ENCODE measurements at places on chromosomes 6 and 20.

- DNase-seq = no peak
These were observed 219.4 kb downstream of the SOD2 start for GRCh38 chr6:159473475-159474263.

DNA sequence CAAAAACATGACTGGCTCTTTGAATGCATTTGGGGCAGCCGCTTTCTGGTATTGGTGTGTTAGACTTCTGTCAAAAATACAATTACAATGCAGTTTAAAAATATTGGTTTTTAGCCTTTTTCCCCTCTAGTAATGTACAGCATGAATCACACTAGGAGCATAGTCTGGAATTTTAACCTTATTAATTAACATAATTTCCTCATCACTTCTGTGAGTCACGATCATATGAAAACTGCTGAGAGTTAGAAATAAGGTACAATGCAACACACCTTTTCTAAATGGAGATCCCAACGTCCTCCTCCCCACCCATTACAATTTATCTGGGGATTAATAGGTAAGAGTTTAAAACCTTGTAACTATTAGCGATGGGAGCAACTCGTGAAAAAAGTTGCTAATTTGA is 297.1 kb upstream of the RIMS1 start:
- DNase-seq = no peak

DNA sequence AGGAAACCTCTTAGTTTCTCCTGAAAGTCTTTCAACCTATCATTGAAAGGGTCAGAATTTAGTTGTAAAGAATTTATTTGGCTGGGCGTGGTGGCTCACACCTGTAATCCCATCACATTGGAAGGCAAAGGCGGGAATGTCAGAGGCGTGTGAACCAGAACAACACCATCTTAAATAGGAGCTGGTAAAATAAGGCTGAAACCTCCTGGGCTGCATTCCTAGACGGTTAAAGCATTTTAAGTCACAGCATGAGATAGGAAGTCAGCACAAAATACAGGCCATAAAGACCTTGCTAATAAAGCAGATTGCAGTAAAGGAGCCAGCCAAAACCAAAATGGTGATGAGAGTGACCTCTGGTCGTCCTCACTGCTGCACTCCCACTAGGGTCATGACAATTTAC is 29.6 kb downstream of the OR2B2 start:
- DNase-seq = no peak

- no peak for DNase-seq
These were observed 338.3 kb upstream of the NT5E start for GRCh38 chr6:85111481-85112011.

DNA sequence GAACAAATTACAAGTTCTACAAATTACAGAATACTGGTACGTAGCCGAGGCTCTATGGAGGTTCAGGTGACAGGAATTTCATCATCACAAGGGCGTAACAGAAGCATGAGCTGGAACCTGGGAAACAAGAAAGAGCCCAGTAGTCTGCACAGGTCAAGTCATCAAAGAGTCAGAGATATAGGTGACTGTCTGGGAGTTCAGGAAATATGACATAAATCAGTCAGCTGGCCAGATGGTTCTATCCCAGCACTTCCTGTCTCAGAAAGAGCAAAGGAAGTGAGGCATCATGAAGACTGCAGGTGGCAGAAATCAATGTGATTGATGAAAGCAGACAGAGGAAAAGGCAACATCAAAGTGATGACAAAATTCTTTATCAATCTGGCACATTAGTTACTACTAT is 23.3 kb downstream of the MYCT1 start:
- DNase-seq = no peak

DNA sequence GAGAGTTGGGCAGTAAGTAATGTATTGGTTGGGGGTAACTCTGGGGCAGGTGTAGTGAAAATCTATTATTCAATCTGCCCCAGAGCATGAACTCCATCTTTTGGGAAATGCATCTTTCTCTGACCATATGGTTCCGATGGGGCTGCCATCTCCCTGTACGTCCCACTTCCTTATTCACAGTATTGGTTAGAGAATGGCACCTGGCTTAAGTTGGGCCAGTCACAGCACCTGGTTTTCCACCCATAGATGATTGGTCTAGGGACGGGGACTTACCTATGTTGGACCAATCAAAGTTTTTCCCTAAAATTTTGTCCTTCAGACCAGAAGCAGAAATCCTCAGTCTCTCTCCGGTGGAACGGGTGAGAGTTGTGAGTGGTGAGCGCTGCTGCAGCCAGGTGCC is 2.2 kb upstream of the RALY start:
- no peak for DNase-seq

DNA sequence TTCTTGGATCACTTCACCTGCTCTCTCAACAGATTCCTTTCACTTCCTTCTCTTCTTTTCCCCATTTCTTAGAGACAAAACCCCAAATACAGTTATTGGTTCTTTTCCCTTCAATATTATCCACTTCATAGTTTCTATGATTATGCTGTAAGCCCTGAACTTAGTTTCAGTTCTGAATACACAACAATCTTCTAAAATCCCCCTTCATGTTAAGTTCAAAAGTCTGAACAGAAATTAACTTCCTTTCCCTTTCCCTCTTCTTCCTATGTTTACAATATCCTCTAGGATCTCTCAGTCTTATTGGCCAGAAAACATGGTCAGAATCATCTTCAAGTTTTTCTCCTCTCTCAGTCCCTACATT is 57.7 kb downstream of the OGFRL1 start:
- DNase-seq = no peak

GRCh38 chr6:134550604-134551003 is 232.7 kb upstream of the SGK1 start:
- no peak for DNase-seq

DNA sequence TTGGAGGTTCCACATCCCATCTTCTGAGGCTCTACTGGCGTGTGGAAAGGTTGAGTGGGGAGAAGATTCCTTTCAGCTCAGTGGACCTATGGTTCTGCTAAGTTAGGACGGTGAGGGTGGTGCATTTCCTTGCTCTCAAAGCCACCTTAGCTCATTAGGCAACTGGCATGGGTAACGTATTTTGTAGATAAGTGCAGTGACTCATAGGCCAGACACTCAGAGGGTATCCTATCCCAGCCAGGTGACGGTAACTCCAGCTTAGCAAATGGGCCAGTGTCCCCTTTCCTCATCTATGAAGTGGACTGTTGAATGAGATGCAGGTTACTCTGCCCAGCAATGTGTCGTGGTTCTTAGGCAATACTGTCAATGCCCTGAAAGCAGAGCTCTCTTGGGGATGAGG is 3.7 kb downstream of the RPS6KA2 start:
- DNase-seq = no peak

DNA sequence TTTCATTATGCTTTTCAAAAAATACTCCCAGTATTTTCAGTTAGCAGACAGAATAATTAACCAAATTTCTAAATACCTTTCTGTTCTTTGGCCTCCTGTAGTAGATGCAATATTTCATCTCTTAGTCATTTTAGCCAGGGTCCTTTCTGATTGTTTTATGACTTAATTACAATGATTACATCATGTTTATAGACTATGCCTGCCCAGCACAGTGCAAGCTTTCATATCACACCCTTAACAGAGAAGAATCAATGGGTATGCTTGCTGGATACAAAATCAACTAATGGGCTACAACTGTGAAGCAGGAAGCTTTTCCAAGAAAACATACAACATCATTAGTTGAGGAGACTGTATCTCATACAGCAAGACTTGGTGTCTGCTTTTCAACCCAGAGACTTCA is 119.8 kb upstream of the NRSN1 start:
- no peak for DNase-seq

GRCh38 chr6:112560651-112561050 is 213.5 kb downstream of the RFPL4B start:
- DNase-seq = no peak

- no peak for DNase-seq
These were observed 286.3 kb downstream of the CDH4 start for GRCh38 chr20:61538183-61538942.

GRCh38 chr20:57680131-57680716 is 29.6 kb downstream of the PMEPA1 start:
- DNase-seq = peak; percentile 88

DNA sequence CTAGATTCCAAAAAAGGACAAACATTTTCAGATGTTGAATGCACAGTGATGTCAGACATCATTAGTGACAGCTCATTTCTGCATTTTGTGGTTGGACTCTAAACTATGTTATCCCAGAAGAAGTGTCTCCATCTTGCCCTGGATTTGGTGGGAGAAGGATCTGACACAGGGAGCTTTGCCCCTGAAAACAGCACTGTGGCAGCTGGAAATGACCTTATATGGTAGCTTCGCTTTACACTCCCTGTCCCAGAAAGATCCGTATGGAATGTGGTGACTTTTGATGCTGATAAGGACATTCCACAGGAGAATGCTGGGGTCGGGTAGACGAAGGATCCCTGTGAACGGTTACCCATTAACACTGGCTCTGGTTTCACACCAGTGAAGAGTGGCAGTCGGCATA is 87.2 kb upstream of the EDN1 start:
- no peak for DNase-seq

DNA sequence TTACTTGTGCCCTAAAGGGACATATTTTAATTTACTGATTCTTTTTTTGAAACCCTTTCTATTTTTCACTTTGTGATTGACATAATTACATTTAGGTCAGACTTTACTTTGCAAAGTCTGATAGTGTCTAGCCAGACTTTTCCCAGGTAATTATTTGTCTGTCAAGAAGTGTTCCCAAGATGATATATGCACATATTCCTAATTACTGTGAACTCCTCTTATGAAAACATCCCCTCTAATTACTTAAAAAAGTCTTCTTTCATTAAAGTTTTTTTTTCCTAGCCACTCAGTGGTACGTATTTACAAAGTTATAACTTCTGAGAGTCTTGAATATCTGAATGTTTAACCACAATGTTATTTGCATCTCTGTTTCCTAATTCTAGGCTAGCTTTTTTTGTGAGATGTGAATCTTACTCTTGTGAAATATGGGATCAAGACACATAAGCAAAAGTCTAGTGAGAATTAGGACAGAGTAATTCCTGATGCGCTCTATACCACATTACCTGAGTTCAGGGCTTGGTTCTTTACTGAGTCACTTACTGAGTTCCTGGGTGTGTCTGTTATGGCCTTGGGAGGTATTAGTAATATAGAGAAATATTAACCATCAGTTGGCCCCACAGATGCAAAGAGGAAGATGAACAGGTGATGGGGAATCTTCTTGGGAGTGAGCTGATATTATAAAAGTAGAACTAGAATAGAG is 27.9 kb downstream of the FAM83B start:
- DNase-seq = no peak

DNA sequence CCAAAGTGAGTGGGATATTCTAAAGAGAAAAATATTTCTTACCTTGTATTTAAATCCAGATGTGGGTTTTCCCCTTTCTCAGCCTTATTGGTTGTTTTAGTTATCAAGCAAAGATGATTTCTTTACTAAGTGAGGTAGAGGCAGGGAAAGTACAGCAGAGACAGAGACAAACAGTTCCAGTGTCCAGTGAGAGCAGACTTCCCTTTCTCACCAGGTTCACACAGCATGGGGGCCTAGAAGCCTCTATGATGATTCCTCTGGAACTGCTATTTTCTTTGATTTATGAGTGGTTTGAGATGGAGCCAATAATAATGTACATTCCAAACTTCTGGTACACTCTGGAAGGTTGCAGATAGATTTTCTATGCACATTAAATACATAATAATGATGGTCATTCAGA is 234.0 kb upstream of the MARCKS start:
- DNase-seq = no peak

GRCh38 chr20:50341880-50342637 is 151.4 kb downstream of the CEBPB start:
- DNase-seq = no peak

- DNase-seq = no peak
These were observed 129.7 kb upstream of the MYLIP start for GRCh38 chr6:15999201-15999600.

DNA sequence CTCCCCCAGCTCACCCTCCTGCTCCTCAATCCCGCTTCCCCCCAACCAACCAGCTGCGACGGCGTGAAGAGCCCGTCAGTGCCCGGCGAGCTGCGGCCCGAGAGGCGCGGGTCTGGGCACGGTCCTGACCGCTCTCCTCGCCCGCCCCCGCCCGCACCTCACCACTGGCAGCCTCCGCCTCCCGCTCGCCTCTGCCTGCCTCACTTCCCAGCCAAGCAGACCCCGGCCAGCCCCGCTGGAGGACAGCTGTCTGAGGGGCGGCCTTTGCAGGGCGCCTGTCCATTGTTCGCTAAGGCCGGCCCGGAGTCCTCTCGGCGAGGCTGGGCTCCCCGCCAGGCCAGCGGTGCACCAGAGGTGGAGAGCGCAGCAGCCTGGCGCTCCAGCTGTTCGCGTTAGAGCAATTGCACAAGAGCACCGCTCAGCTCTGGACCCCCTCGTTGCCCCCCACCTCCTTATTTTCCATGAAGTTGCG is 1.3 kb downstream of the SOBP start:
- no peak for DNase-seq

- DNase-seq = no peak
These were observed 100.1 kb downstream of the ARID1B start for GRCh38 chr6:156877126-156877863.

DNA sequence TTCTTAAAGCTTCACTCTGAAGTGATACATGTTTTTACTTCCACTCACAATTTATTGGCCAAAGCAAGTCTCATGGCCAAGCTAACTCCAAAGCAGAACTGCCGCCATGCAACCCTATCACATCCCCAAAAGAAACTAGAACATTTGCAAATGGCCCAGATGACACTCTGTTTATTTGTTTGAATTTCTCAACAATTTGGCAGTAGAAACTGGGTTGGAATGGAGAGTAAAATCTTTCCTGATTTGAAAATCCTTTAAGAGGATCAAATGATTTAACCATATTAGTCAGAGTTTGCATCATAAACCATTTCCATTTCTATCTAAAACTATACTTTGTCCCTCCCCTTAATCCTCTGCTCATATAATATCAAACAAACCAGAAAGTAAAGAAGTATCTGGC is 39.1 kb upstream of the E2F3 start:
- DNase-seq = no peak

- DNase-seq = peak; percentile 37
These were observed 6.2 kb upstream of the ZNF311 start for GRCh38 chr6:29011276-29011734.

DNA sequence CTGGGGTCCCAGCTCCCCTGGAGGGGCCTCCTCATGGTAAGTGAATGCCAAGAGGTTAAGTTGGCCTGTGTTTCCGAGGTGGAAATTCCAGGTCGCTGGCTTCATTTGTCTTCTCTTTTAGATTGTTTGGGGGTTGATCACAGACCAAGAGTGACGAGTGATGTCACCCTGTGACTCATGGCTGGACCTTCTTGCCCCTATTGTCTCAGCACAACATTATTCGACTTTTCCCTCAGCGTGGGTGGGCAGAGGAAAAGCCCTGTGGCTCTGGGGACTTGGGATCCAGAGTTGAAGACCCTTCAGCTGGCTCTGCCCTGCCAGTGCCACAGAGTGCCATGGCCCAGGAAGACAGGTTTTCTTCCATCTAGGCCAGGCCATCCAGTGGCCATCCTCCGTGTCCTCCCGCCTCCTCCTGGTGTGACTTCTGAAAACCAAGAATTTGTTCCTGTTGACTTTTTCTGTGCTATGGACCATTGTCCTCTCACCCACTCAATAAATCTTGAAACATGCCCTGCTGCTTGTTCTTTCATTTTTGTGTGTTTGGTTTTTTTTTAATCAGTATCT is 15.4 kb upstream of the SNHG17 start:
- no peak for DNase-seq

- DNase-seq = no peak
These were observed 128.5 kb downstream of the TPBG start for GRCh38 chr6:82492134-82492533.

GRCh38 chr6:39369987-39370386 is 47.5 kb upstream of the KCNK16 start:
- no peak for DNase-seq

GRCh38 chr6:26057899-26058298 is 29.3 kb upstream of the HFE start:
- DNase-seq = no peak

- DNase-seq = peak; percentile 84
These were observed 17.4 kb upstream of the CD83 start for GRCh38 chr6:14100138-14100537.

Measured in inflammatory macrophage (primary cell).